ENCODE measurements at places on chromosomes 1 and 21.
A peak's percentile ranks its signal among the peaks of the same experiment; 100 is the strongest.

GRCh38 chr1:1259951-1260600 lies 13.6 kb upstream of the C1QTNF12 start:
- no peak for DNase-seq

GRCh38 chr1:202638019-202638700 lies 72.1 kb downstream of the SYT2 start:
- no peak for DNase-seq

- no peak for DNase-seq
Measured at GRCh38 chr21:24897883-24898282, 709.4 kb downstream of the MRPL39 start.

- peak; percentile 19 for DNase-seq
Measured at GRCh38 chr1:32180186-32181060, 948 bp downstream of the TXLNA start.

GRCh38 chr1:203558064-203558760 lies 64.3 kb downstream of the OPTC start:
- DNase-seq, result no peak

DNA sequence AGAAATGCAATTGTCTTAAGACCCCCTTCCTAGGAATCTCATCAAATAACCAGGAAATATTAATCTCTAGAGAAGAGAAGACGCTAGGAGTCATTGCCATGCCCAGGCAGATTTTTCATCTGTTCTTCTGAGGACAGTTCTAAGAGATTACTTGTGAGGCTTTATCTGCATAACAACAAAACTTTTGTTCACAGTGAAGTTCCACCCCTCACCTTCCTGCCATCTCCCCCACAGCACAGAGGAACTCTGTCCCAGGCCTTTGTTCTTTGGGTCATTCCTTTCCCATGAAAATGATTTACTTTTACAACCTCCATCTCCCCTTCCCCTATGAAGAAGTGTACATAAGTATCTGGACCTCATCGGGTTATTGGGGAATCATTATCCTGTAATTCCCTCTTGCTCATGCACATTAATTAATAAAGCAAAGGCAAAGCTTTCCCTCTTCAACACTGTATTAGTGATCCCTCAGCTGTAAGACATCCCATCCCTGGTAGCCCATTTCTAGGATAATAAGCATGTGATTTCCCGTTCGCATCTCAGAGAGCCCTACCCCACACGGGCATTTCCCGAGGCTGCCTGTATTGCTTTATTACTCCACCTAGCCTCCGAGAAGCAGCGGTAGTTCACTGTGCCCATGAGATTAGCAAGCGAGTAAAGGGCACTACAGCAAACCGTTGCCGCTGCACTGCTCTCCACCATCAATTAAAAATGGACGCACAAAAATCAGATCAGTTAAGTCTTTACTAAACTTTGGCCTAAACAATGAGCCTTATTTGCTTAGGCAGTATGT lies 384.4 kb upstream of the CAMK1G start:
- no peak for DNase-seq

DNA sequence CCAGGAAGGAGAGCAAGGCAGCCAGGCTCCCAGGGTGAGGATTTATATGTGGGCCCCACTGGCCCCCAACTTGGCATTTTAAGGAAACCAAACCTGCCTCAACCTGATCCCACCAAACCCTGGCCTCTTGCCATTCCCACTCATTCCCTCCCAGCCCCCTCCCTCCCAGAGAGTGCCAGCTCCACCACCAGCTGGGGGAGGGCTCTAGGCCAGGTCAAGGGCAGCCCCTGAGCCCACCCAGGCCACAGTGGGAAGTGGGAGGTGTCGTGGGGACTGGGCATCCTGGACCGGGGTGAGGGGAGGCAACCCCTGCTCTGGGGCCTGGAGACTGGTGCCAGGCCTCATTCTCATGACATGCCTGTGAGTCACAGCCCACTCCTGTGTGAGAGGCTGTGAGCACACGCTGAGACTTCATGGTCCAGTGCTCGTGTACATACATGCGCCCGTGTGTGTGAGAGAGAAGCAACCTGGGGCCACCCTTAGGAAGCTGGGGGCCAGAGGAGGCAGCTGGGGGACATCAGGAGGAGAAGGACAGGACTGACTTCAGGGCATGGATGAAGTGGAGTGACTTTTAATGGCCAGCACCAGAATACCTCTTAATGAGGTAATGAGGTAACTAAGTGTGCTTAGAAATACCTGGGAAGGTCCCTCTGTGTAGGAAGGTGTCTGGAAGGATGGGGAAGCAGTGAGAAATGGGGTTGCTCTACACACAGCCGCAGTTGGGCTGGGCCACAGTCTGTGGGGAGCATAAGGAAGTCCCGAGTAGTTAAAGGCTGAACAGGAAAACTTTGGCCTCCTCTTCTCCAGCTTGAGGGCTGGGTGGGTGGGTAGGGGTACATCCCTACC lies at the start of gene S100A2:
TSS of gene S100A2 (minus strand) at position 316 of the 846 bp plus-strand sequence. CDS start 1,967 bp downstream, outside the sequence.
- DNase-seq, result no peak

- no peak for DNase-seq
Measured at GRCh38 chr1:10338047-10338446, 60.8 kb upstream of the PGD start.

GRCh38 chr1:39098546-39099250 lies 72.5 kb downstream of the NDUFS5 start:
- DNase-seq, result no peak

DNA sequence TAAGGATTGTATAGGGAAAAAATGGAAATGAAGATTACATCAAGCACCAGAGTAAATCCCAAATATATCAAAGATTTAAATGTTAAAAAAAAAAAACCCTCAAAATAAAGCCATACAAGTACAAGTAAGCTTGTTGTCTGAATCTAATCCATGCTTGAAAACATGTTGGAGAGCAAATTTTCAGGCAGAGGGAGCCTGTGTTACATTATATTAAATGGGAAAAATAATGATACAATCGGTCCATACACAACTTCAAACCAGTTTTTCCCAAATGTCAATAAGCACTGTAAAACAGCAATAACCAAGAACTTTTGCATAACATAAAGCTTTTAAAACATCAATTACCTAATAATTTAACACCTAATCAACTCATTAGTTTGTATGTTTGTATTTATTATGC lies 949.4 kb upstream of the ADGRL4 start:
- no peak for DNase-seq

DNA sequence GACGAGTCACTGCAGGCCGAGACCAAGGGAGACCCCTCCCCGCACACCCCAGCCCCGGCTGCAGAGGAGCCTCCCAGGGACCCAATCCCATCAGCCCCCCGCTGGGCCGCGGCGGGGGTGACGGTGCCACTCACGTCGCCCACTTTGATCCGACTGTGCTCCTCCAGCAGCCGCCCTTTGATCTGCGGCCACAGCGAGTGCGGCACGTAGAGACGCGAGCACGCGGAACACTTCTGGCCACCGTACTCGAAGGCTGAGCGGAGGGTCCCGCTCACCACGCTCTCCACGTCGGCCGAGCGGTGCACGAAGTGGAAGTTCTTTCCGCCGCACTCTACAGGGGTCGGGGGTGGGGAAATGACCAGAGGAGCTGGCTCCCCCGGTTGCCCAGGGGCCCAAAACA lies 17.8 kb upstream of the TAS1R2 start:
- no peak for DNase-seq

GRCh38 chr1:47754221-47754620 lies 243.0 kb downstream of the TRABD2B start:
- no peak for DNase-seq

GRCh38 chr1:243440406-243440805 lies 184.6 kb downstream of the SDCCAG8 start:
- no peak for DNase-seq

GRCh38 chr1:71586030-71586429 lies 505.2 kb upstream of the ZRANB2 start:
- no peak for DNase-seq

GRCh38 chr1:58660105-58660504 lies 39.8 kb downstream of the MYSM1 start:
- DNase-seq, result no peak

DNA sequence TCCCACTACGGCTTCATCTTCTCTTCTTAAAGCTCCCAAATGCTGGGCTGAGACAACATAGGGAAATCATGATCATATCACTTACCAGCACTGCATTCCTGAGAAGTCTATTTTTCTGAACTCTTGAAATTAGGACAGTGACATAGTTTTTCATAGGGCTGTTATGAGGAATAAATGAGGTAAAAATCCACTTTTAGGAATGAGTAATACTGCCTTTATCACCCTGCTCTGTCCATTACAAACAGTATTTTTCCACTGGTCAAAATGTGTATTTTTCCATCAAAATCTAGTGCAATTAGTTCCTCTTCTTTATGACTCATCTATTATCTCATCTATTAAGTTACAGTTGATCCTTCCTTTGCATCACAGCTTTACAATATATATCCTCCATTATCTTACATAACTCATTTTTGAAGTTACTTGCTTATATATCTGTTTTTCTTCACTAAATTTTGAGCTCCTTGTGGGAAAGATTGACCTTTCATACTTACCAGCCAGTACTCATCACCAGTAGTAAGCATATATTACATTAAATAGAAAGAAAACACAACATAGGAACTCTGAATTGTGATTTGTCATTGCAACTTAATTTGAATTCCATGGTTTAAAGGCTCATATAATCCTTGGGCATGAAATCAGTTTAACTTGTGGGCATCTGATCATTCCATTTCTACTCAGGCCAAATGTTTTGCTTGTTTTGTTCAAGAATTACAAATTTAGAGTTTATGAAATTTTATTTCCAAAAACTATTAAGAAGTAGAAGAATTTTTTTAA lies 37.1 kb downstream of the PRRX1 start:
- no peak for DNase-seq

- DNase-seq, result no peak
Measured at GRCh38 chr1:41448821-41449220, 35.7 kb downstream of the EDN2 start.

GRCh38 chr1:116330846-116331245 lies 42.2 kb upstream of the ATP1A1 start:
- DNase-seq, result no peak

- no peak for DNase-seq
Measured at GRCh38 chr1:20248971-20249612, 41.6 kb upstream of the VWA5B1 start.

DNA sequence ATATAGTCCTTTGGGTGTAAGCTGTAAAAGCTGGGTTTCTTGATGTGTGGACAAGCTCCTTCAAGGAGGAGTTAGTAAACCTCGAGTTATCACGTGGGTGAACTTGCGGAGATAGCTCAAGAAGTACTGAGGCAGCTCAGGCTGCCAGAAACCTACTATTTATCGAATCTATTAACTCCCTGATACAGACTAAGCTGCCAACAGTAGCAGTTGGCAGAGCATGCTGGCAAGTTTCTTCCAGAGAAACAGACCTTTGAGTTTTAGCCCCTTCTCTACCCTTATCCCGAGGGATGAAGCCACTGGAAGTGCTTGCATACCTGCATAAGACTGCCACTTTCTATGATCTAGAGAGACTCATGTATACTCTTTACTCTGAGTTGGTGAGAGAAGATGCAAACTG lies 624.5 kb upstream of the USP24 start:
- no peak for DNase-seq

- no peak for DNase-seq
Measured at GRCh38 chr1:2501041-2501819, 25.1 kb downstream of the PLCH2 start.

DNA sequence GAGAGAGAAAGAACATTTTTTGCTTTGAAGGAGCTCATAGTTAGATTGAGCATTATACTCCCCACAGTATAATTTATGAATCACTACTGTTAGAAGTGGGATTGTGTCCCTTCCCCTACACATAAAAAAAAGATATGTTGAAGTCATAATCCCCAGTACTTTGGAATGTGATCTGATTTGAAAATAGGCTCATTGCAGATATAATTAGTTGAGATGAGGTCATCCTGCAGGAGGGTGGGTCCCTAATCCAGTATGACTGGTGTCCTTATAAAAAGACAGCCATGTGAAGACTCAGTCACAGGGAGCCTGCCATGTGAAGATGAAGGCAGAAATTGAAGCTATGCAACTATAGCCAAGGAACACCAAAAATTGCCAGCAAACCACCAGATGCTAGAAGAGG lies 76.4 kb downstream of the TGFB2 start:
- no peak for DNase-seq

GRCh38 chr1:223077247-223077833 lies 65.7 kb downstream of the TLR5 start:
- no peak for DNase-seq

- DNase-seq, result no peak
Measured at GRCh38 chr1:81466961-81467360, 333.8 kb upstream of the ADGRL2 start.

Measured in activated gamma-delta T cell (primary cell).